ENCODE measurements at places on chromosomes 4 and X.

- no peak for DNase-seq
Measured at GRCh38 chr4:106140601-106141000, 175.4 kb downstream of the TBCK start.

- no peak for DNase-seq
Measured at GRCh38 chr4:84403656-84404055, 95.4 kb downstream of the NKX6-1 start.

DNA sequence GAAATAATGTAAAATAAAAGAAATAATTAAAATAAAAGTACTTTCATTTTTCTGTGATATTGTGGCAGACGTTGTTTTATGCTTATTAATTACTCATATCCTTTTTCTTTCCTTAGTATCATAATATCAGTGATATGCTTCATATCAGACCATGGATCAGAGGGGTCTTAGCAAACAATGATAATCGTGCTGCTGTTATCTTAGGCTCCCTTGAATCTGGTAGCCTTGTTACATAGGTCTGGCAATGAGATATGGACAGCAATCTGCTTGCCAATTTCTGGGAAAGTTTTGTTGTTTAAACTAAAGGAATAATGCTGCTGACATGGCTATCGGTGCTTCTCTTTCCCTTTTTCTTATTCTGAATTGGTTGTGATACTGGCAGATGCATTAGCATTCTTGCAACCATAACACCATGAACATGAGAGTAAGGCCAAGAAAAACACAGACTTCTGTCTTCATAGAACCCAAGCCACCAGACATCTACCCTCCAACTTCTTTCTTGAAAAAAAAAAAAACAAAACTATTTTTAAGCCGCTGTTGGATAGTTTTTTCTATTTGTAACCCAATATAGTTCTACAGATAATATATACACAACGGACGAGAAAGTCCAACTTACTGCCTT lies 16.4 kb downstream of the EPHA5 start:
- no peak for DNase-seq

DNA sequence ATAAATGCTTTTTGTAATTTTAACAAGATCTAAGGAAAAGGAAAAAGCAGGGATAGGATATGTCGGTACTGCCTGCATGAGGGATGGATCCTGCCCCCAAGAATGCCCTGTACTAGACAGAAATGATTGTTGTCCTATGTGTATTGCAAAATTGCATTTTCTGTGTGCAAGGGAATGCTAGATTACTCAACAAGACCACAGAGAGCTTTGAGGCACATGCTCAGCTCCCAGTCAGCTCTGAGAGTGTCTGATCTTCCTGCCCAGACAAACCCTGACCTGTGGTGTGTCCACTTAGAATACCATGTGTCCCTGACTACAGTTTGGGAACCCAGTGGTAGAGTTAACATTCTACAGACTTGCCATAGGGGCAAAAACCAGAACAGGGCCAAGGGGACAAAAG lies 129.2 kb upstream of the PAK3 start:
- DNase-seq: no peak

DNA sequence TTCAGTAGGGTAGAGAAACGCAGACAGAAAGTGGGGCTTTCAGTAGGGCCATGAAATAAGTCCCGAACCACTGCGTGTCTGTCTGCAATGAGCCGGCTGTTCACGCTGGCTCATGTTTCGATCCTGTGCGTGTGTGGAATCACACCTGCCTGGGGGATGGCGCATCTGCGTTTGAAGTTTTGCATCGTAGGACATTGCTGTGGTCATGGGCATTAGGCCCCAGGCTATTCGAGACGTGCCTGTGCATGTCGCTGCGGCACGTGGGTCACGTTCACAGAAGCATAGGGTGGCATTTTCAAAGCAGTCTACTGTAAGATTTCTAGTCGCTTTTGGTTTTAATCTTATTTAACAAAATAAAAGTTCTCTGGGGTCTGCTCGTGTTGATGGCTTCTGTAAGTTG lies 25.5 kb upstream of the HGFAC start:
- DNase-seq: no peak
